ENCODE measurements at places on chromosomes 11 and 22.

- no peak for DNase-seq
These were observed 101.5 kb downstream of the DLG2 start for GRCh38 chr11:85525686-85526085.

- DNase-seq, result no peak
These were observed 185.1 kb downstream of the CWF19L2 start for GRCh38 chr11:107272561-107272960.

DNA sequence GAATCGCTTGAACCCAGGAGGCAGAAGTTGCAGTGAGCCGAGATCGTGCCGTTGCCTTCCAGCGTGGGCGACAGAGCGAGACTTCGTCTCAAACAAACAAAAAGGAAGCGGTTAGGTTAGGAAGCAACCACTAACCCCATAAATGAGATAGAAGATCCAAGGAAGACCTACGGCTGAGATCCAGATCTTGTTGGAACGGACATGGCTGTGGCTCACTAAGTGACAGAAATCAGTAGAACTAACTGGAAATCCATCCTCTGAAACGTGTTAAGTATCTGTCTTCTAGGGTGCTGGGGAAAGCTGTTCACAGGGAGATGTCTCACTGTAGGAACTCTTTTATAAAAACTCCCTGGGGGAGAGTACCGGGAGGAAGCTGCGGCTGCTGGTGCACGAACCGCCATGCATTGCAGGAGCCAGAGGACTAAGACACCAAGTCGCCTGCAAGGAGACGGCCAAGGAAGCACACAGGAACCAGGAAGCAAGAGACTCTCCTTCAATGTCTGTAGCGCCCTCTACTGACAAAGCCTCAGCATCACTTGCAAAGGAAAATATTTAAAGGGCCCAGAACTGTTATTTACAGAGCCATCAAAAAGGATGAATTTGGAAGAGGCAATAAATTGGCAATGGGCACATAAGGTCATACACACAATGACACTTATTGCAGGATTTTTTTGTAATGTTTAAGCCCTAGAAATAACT lies 16.9 kb upstream of the SPTY2D1 start:
- no peak for DNase-seq

DNA sequence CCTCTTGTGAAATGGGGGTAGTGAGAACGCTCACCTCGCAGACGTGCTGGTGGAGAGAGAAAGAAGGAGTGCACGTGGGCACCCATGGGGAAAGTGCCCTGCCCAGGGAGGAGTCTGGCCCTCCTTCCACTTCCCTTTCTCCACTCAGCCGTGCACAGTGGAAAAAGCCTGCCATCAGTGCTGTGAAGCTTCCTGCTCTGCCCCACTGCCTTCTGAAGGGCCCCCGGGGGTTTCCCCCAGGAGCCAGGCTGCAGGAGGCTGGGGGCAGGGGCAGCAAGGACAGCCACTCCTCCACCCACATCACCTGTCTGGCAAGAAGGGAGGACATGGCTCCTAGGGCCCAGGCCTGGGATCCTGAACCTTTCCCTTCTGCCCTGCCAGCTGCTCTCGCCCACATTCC lies 7.6 kb downstream of the TP53I11 start:
- DNase-seq, result no peak

GRCh38 chr11:10920205-10920604 lies 62.4 kb upstream of the ZBED5 start:
- DNase-seq, result no peak

DNA sequence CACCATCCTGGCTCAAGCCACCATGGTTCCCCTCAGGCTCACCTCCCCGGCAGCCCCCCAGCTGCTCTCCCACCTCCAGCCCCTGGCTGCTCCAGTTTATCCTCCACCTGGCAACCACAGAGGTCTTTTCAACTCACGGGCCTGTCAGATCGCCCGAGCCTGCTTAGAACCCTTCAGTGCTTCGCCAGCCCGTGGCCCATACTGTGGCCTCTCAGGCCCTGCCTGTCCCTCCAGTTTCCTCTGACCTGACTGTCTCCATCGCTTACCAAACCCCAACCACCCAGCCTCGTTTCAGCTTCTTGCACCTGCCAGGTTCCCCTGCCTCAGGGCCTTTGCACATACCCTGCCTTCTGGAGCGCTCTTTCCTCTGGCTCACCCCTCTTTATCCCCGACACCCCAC lies 6.9 kb downstream of the KCNC1 start:
- no peak for DNase-seq
